Activated CD8-positive, alpha-beta memory T cell treated with anti-CD3 and anti-CD28 coated beads for 24 hours (primary cell): ENCODE measurements at places on chromosomes 4 and X.

- DNase-seq, result no peak
Observed at GRCh38 chr4:65825116-65825753, 154.9 kb upstream of the EPHA5 start.

GRCh38 chrX:12970691-12971202 lies 4.2 kb upstream of the TMSB4X start:
- peak; percentile 71 for DNase-seq

GRCh38 chr4:125322366-125322730 lies 7.6 kb downstream of the FAT4 start:
- DNase-seq, result no peak

DNA sequence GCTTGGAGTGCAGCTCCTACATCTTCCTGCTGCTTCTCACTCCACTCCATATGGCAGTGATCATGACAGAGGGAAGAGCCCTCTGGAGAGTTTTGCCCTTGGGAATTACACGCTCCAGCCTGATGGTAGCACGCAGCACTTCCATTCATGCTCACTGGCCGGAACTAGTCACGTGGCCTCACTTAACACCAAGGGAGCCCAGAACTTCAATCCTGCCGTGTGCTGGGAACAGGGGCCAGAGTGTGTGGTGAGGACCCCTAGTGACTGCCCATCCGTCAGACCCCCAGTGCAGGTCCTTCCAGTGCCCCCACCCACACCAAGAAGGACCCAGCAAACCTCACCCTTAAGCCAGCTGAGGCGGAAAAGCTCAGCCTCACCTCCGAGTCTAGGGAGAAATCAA lies 230.7 kb downstream of the EVC2 start:
- DNase-seq, result no peak

GRCh38 chrX:10676235-10676957 lies 56.0 kb upstream of the MID1 start:
- no peak for DNase-seq

GRCh38 chr4:140028676-140029517 lies 125.1 kb downstream of the MAML3 start:
- DNase-seq, result no peak

- no peak for DNase-seq
Observed at GRCh38 chr4:188046657-188047056, 51.1 kb downstream of the ZFP42 start.

DNA sequence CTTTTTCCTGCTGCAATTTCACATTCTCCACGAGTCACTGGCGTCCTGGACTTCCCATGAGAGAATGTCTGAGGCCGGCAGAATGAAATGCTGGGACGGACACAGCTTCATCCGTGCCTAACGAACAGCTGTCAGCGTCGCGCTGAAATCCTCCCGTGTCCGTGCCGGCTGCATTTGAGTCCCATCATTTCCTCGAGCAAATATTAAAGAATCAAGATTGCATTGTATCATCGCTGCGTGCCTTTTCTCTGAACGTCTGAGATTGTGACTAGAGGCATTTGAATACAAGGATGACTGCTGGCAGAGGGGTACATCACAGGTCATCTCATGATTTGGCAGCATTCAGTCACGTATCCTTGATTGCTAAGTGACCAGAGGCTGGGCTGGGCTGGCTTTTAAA lies 279.9 kb downstream of the ASMT start:
- DNase-seq, result no peak

- no peak for DNase-seq
Observed at GRCh38 chr4:83340692-83341343, 6.2 kb upstream of the HPSE start.

DNA sequence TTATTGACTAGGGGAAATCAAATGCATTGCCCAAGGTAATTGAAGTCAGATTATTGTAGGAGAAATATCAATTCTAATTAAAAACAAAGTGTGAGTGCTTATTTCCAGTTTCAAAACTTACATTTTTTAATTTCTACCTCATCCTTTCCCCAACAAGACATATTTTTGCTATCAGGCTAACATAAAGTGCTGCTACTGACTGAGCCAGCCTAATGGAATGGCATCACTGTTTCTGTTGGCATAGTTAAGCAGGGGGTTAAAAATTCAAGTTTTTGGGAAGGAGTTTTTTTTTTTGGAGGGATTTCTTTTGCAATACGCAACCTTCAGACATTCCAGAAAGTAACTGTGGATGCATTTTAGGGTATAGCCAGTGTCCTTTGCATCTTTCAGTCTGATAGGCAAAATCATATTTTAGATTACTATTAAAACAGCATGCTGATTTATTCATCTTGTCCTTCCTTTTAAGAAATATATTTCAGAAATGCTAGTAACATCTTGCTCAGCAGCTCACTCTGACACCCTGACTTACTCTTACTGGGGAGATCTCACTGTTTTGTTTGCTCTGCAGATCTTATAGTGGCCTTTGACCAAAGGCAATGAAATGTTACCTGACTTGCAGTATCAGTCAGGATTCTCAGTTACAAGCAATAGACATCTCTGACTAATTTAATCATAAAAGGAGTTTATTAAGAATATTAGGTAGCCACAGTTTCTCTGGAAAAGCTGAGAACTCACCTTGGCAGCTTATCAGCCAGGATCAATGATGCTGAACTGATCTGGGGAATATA lies 24.4 kb downstream of the GAB1 start:
- DNase-seq, result no peak

GRCh38 chrX:13652287-13652793 lies 601 bp upstream of the TCEANC start:
- no peak for DNase-seq

- DNase-seq, result no peak
Observed at GRCh38 chr4:36610628-36611027, 329.2 kb downstream of the DTHD1 start.

DNA sequence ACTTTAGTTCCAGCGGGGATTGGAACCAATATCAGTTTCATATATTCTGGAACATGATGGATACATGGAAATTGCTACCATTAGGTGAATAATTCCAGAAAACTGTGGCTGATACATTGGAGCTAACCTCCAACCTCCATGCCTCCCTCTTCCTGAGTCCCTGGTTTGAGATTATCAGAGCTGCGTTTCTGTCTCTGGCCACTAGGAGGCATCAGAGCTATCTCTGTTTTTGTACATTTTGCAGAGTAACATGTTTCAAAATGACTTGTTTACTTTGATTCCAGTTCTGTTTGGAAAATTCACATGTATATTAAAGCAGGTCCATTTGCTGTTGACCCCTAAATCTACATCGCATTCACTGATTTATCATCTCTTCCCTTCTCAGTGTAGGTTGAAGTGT lies 2.4 kb upstream of the RAB40AL start:
- peak; percentile 68 for DNase-seq

GRCh38 chr4:114383721-114384120 lies 214.9 kb upstream of the UGT8 start:
- no peak for DNase-seq

GRCh38 chrX:87728459-87728858 lies 210.9 kb downstream of the KLHL4 start:
- DNase-seq, result no peak

GRCh38 chrX:130082244-130083106 lies 27.8 kb downstream of the ELF4 start:
- DNase-seq, result peak; percentile 84

- no peak for DNase-seq
Observed at GRCh38 chr4:71151054-71151453, 157.6 kb downstream of the DCK start.

DNA sequence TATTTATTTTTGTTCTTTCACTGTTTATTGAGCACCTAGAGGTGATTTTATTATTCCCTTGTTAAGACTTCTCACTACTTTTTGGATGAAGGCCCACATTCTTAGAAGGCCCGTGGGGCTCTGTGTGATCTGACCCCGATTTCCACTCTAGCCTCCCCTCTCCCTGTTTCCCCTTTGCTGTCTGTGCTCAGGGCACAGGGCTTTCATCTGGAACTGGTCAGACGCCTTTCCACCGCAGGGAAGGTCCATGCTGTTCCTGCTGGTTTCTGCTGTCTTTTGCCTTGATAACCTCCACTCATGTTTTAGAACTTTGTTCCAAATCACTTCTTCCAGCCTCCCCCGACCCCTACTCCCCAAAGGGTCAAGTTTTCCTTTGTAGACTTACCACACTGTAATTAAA lies 31.3 kb upstream of the ANAPC4 start:
- no peak for DNase-seq

- DNase-seq, result no peak
Observed at GRCh38 chr4:175671491-175671934, 140.6 kb downstream of the GPM6A start.

- DNase-seq, result no peak
Observed at GRCh38 chr4:107987916-107988762, 1.6 kb upstream of the HADH start.

DNA sequence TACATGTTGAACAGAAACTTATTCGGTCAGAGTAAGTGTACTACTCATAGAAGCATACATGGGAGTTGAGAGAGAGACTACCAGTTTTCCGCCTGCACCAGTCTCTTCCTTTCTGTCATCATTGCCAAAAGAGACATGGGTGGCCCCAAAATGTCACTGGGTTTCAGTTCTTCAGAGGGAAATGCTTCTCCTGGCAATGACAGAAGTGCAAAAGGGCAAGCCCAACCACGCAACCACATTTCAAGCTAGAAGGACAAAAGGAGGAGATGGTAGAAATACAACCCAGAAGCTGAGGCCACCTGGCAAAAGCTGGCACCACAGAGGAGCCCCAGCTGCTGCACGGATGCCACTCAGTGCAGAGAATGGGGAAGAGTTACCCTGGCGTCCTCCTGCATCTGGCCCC lies 320.1 kb downstream of the BCOR start:
- DNase-seq, result no peak

DNA sequence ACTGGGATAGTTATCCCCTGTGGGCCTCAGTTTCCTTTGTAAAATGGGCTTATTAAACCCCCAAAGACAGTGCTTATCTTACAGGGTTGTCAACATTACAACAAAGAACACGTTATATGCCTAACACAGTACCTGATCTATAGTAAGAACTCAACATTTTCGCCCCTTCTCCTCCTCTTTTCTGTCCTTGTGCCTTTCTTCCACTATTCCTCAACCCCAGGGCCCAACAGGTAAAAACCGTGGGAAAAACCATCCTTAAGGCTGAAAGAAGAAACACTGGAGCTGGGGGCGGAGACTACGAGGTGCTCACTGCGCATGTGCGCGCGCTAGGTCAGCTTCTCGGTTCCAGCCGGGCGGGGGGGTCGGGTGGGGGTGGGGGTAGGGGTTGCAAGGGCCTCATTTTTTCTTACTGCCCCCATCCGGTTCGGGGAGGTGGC lies 426 bp upstream of the XIAP start:
- no peak for DNase-seq

DNA sequence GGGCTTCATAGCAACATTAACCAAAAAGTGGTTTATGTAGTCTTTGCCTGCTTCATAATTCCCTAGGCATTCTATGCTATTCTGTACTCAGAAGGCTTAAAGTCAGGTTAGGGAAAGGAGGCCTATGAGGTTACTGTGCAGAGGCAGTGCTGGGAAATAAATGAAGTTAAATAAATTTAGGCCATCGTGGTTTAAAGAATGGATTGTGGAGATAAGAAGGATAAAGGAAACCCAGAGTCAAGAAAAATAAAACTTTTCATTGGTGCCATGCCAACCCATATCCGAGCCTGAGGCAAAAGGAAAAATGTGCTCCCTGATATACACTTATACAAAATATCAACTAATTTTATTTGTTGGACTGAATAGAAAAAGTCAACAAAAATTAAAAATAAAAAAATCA lies 70.2 kb downstream of the AR start:
- no peak for DNase-seq

- no peak for DNase-seq
Observed at GRCh38 chr4:156788782-156789181, 182.8 kb downstream of the PDGFC start.

- DNase-seq, result no peak
Observed at GRCh38 chr4:6734165-6734786, 18.3 kb downstream of the BLOC1S4 start.

- no peak for DNase-seq
Observed at GRCh38 chr4:67658302-67658701, 42.7 kb downstream of the UBA6 start.

DNA sequence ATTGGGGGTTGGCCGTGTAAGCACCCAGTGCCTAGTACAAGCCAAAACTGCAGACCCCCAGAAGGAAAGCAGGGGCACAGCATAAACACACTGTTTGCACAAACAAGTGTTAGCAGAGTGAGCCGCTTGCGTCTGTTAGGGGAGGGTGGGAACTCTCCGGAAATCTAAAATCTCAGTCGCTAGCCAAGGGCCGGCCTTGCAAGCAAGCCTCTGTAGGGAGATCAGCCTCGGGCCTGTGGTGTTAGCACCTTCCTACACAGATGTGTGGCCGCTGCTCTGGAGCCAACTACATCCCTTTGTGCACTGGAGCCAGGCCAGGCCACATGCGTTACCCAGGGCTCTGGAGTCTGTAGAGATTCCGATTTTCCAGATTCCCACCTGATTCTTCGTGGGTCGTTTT lies 67.1 kb downstream of the GPR143 start:
- DNase-seq, result no peak

GRCh38 chr4:102543030-102543928 lies 42.1 kb downstream of the NFKB1 start:
- DNase-seq, result no peak

GRCh38 chr4:8688041-8688907 lies 95.7 kb downstream of the CPZ start:
- no peak for DNase-seq

DNA sequence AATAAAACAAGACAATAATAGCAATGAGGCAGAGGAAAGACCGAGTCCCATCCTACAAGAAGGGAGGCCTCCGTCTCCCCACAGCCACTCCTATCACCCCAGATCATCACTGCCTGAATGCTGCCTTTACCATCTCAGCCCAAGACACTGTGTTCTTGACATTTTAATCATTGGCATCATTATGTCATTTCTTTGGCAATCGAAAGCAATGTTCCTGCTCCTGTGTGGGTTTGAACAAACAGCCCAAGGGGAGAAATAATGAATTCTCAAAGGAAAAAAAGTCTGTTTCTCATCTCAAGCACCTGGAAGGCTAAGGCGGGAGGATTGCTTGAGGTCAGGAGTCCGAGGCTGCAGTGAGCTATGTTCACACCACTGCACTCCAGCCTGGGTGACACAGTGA lies 73.0 kb upstream of the ACSL1 start:
- no peak for DNase-seq

GRCh38 chr4:56387023-56388001 lies at the start of gene AASDH:
Gene AASDH (minus strand): TSS chr4:56387491. CDS start chr4:56384299, 3,192 bp downstream.
- peak; percentile 99 for DNase-seq

- no peak for DNase-seq
Observed at GRCh38 chrX:116667346-116668134, 204.8 kb upstream of the CT83 start.

DNA sequence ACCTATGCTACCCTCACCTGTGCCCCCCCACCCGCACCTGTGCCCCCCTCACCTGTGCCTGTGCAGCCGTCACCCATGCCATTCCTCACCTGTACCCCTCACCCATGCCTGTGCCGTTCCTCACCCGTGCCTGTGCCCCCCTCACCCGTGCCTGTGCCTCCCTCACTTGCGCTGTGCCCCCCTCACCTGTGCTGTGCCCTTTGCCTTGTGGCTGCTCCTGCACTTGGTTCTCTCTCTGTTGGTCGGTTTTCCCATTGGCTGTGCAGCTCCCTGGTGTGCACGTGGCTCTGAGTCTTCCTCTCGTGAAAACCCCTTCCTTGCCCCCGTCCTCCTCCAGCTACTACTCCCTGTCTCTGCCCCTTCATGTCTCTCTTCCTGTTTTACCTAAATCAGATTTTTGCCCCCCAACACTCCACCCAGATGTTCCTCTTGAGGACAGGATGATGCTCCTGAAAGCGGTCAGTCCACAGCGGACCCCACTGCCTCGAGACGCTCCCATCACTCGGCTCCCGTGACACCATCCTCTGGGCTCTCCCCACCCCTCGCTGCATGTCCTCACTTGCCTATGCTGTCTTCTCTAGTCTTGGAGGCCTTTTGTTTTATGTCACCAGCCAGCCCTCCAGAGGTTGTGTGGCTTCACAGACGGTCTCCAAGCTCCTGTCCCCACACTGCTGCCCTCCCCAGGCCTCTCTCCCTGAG lies 6.8 kb downstream of the MAEA start:
- no peak for DNase-seq
